CD4-positive, alpha-beta T cell treated with Interleukin-6 for 4 hours (primary cell): ENCODE measurements at places on chromosomes 12 and 14.
A peak's percentile ranks its signal among the peaks of the same experiment; 100 is the strongest.

- DNase-seq = no peak
These were observed 1291.6 kb downstream of the FSCB start for GRCh38 chr14:43215524-43215923.

DNA sequence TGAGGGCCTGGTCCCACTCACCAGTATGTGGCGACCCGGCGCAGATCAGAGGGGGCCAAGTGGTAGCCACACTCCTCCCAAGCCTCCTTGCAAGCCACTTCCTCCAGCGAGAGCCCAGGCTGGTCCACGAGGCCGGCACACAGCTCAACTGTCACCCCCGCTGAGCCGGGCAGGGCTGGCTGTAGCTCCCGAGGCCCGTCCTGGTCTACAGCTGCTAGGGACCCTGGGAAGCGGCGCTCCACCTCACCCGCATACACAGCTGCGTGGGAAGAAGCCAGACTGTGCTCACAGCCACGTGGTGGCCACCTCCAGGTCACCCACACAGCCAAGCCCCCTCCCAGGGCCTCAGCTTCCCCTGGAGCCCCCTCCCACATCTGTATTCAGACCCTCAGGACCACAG lies 4.6 kb downstream of the NUDT14 start:
- no peak for DNase-seq

DNA sequence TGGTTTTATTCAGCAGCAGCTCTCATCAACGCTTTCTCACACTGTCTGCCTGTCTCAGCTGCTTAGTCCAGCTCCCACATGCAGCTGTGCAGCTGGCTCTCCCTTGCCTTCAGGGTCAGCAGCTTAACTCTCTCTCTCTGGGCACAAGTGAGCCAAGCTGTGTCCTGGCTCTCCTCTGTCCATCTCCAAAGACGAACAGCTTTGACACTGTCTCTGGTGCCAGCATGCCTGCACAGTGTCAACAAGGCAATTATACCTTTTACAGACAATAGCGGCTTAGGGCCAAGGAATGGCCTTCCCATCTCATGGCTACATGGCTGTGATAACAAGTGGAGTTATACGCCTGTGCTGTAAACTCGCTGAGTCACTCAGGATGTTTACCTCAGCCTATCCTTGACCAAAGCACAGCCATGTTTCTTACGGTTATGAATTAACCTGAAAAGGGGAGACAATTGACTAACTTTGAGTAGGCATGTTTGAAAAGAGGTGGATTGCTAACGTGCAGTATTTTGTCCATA lies 38.4 kb upstream of the MANSC4 start:
- DNase-seq = no peak

DNA sequence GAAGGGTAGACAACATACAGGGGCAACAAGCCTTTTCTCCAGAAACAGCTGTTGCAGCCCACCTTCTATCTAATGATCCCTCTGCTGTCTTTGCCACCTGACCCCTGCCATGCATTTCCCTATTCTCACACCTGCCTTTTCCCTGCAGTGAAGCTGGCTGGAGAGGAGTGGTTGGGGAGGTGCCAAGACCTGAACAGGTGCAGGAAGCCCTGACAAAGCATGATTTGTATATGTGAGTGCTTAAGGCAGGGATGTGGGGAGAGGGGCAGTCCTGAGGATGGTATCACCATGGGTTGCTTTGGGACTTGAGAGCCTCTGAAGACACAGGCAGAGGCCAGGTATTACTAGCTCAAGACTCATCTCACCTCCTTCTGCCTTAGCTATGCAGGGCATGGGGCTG lies 2.9 kb upstream of the PFDN5 start:
- no peak for DNase-seq

DNA sequence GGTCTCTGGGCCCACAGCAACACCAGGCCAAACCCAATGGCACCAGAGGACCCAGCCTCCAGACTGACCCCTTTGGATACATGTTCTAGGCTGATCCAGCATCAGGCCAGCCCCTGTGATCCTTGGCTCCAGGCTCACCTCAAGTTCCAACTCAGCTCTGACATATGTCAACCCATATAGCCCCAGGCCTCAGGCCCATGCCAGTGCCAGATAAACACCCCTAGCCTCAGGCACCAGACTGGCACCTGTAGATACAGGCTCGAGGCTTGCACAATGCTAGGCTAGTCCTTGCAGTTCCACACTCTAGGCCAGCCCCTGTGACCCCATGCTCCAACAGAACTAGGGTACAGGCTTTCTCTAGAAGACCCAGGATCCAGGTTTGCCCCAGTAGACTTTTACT lies 287.5 kb downstream of the KCNC2 start:
- no peak for DNase-seq

DNA sequence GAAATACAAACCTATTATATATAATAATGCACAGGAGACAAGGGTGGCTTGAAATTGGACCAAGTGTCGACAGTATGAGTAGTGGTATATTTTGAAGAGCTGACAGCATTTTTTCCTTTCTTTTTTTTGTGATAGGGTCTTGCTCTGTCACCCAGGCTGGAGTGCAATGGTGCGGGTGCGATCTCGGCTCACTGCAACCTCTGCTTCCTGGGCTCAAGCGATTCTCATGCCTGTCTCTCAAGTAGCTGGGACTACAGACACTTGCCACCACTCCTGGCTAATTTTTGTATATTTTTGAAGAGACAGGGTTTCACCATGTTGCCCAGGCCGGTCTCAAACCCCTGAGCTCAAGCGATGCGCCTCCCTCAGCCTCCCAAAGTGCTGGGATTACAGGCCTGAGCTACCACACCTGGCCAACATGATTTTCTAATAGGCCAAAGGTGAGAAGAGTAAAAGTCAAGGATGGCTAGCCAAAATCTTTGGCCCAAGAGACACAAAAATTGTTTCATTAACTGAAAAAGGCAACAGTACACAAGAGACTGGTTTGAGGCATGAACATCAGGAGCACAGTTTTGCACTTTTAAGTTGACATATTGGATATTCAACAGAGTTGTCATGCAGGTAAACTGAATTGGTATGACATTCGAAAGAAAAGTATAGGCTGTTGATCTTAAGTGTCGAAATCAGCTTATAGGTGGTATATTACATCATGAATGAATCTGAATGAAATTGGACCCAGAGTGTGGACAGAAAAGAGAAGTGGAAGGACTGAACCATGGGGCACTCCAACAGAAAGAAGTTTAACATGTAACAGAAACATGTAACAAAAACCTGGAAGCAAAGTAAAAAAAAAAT lies 12.5 kb downstream of the HNRNPC start:
- no peak for DNase-seq

DNA sequence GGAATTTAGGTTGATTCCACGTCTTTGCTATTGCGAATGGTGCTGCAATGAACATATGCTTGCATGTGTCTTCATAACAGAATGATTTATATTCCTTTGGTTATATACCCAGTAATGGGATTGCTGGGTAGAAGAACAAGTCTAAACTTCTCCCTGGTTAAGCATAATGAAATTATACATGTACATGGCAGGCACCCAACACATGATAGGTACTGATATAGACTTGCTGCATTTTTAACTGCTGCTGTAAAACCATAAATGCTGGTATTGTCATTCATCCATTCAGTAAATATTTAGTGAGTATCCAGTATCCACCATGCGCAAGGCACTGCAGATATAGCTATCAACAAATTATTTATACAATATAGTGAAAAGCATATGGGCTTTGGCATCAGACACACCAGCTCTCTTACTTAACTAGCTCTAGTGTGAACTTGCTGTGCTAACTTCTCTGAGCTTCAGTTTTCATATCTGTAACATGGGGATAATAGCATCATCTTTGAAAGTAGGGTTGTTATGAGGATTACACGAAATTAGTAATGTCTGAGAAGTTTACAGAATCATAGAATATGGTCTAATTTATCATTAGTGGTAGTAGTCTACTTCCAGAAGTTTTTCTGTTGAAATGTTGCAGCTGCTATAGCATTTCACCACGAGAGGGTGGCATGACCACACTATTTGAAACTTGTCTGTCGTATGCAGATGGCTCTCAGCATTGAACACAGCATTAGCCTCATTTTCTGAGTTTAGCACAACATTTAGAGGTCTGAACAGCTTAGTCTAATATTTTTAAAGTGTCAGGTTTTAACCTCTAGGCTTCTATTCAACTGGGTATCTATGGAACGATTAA lies 32.0 kb upstream of the SEL1L start:
- no peak for DNase-seq

GRCh38 chr12:127957001-127957660 lies 309.8 kb upstream of the TMEM132C start:
- DNase-seq = no peak

- DNase-seq = no peak
These were observed 27.6 kb downstream of the EML5 start for GRCh38 chr14:88765130-88765529.

DNA sequence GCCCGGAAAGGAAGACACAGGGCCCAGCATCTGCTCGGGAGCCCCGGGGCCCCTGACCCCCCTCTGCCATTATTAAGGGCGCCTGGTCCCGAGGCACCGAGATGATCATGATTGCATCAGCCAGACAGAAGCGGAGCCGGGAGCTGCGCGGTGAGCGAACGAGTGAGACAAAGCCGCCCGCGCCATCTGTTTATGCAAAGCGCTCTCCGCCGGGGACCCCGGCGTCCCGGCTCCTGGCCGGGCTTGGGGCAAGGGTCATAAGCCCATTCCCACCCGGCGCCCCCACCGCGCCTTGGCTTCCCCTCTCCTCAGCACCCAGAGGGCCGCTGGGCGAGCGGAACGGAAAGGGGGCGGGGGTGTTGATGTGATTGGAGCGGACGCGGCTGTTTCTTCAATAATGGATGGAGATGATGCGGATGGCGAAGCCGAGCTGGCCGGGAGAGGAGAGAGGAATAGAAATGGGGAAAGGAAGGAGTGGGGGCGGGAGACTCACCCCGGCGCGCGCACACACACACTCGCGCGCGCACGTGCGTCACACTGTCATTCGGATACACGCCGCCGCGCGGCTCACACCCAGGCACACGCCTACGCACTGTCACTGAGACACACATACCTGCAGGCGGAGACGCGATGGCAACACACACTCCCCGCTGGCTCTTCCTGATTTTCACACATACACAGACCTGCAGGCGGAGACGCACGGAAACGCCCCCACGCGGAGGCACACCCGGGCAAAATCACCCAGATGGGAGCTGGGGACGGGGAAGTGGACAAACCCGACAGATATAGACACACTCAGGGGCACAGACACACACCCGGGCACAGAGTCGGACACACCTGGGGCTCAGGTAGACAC lies 10.7 kb downstream of the STAC3 start:
- peak; percentile 87 for DNase-seq

GRCh38 chr12:124495194-124495983 lies 72.0 kb downstream of the NCOR2 start:
- DNase-seq = no peak

DNA sequence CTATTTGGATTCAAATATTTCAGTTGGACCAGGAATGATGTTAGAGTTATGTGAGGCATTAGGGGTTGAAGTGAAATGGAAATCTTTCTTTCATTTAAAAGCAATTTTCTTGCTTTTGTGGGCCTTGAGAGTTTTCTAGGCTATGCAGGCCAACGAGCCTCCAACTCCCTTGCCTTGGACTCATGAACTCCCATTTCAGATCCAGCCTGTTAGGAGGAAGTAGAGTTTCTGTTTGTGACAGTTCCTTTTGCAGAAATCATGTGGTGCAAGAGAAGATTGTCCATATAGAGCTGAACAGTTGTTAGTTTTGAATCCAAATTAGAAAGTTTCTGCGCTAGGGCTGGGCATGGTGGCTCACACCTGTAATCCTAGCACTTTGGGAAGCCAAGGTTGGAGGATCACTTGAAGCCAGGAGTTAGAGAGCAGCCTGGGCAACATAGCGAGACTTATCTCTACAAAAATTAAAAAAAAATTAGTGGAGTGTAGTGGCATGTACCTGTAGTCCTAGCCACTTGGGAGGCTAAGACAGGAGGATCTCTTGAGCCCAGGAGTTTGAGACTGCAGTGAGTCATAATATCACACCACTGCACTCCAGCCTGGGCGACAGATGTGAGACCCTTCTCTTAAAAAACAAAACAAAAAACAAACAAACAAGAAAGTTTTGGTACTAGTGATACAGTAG lies 47.3 kb upstream of the MED13L start:
- peak; percentile 28 for DNase-seq

- DNase-seq = no peak
These were observed 26.6 kb downstream of the ETV6 start for GRCh38 chr12:11676052-11676451.

- no peak for DNase-seq
These were observed 1.5 kb upstream of the NTS start for GRCh38 chr12:85872497-85873091.

- DNase-seq = no peak
These were observed 3.5 kb upstream of the GYS2 start for GRCh38 chr12:21608196-21608595.

GRCh38 chr12:105721051-105721825 lies 390.7 kb downstream of the C12orf75 start:
- no peak for DNase-seq

GRCh38 chr14:69036757-69037506 lies 57.8 kb upstream of the ACTN1 start:
- DNase-seq = no peak

DNA sequence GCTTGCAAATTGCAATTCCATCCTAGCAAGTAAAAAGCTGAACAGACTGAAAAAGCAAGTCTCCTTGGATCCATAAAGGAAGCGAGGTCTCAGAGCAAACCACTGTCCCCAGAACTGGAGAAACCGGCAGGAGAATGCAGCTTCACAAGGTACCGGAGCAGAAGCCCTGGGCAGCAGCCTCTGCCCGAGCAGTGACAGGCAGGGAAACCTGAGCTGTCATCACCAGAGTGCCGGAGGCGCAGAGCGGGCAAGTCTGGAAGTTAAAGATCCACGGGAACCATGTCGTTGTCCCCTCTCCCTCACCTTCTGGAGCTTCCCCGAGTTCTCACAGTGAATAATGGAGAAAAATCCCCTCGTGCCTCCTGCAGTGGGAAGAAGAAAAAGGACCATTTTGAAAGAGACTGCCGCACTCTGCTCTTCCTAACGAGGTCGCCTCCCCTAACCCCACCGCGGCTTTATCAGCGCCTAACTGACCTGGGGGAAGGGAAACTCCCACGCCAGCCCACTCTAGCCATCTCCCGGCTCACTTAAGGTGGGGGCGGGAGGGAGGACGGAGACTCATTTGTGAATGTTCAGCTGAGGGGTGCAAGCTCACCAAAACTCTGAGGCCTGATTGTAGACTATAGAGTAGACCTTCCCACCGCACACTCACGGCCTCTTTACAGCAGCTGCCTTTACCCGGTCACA lies 27.8 kb downstream of the FBXL14 start:
- no peak for DNase-seq

DNA sequence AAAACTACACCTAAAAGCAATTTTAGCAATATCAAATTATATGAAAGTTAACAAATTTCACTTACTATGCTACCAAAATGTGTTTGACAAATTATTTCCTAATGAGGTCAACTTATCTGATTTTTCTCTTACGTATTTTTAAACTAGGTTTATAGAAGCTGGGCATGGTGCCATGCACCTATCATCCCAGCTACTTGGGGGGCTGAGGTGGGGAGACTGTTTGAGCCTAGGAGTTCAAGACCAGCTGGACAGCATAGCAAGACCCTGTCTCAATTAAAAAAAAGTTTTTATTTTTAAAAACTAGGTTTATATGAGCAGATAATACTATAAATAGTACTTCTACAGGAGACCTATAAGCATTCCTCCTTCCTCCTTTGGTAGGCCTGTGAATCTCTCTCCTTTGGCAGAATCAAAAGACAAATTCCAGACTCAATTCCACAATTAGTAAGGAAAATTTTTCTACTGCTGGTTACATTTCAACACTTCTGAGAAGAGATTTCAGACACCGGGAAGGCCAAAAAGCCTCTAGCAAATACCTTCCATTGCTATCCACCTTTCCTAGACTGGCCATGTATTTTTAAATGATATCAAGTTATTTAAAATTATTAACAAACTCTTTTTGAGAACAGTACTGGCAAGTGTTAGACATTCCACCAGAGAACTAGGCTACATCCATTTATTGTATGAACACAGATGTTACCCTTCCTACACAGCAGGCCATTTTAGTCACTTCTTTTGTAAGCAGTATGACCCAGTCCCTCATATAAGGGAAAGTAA lies 34.4 kb downstream of the CDK17 start:
- DNase-seq = no peak
